Stimulated activated CD4-positive, alpha-beta T cell treated with anti-CD3 and anti-CD28 coated beads, TNF-alpha, amount 100 ng/mL, for 1 hour (primary cell): ENCODE measurements at places on chromosomes 11 and 22.

DNA sequence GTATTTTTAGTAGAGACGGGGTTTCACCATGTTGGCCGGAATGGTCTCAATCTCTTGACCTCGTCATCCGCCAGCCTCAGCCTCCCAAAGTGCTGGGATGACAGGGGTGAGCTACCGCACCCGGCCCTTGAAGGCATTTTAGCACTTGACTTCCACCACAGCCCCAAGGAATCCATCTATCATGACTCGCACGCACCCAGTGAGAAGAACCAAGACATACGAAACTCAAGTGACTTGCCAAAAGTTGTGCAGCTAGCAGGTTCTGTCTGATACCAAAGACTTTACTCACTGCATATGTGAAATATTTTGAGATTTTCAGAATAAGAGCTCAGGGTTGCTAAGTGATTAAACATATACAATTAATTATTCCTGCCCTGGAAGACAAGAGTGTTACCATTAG lies 21.0 kb downstream of the FLI1 start:
- DNase-seq = no peak

DNA sequence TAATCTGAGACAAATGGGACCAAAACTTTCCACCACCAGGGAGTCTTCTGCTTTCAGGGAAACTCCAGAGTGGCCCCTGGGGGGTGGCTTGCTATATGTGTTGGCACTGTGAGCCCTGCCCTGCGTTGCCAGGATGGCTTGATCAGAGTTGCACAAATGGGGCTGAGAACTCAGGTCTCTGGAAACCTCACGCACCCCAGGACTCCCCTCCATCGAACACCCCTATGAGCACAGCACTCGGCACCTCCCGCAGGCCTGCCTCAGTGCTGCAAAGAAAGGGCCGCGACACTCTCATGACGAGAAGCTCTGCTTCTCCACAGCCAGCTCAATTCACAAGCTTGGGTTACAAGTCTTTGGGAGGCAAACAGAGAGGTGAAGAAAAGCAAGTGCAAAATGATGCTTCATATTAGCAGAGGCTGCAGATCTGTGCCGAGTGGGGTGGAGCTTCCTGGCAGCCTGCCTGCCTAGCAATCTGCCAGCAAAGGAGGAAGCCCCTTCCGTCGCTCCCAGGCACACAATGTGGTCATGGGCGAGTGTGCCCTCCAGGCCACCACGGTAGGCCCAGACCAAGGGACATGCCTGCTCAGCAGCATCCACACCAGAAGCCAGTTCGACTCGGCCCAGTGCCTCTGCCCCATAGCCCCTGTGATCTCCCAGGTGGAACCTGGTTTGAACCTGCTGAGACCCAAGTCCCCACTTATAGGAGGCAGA lies 55.7 kb downstream of the MYH9 start:
- DNase-seq = no peak

- no peak for DNase-seq
Observed at GRCh38 chr11:83951521-83951920, 665.4 kb upstream of the CCDC90B start.

DNA sequence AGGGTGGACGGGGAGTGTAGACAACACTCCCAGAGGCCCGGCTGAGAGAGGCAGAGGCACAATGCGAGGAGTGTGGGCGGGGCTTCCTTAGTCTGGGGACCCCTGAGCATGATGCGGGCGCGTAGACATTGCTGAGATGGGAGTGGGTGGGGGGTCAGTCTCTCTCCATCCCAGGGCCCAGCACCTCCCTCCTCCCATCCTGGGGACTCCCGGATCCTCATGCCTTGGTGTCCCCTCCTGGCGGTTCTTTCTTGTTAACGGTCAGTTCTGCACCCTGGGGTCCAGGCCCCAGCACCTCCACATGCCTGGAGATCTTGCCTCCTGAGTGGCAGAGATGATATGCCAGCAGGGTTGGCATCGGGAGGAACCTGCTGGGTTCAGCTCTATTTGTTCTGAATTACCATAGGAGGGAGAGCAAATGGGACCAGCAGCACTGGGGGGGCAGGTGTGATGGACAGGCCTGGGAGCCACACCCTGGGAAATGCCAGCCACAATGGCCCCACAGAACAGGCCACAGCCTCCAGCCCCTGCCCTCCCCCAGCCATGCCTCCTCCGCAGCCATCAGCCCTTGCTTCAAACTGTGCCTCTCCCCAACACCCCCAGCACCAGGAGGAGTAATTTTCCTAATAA lies 55.7 kb downstream of the RTL6 start:
- no peak for DNase-seq

DNA sequence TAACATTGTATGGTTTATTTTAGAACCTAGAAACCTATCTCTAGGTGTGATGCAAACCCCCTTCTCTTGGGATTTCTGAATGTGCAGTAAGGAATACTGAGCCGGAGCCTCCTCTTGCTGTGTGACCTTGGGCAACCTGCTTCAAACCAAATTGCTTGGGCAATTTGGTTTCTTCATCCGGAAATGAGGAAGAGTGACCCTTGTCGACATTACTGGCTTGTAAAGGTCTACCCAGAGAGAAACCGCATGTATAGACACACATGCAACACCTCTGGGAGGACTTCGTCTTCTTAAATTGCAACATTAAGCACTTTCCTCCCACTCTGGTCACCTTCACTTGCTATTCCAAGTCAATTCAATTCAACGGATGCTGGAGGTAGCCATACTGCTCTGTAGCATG lies 19.6 kb upstream of the TP53I11 start:
- no peak for DNase-seq

DNA sequence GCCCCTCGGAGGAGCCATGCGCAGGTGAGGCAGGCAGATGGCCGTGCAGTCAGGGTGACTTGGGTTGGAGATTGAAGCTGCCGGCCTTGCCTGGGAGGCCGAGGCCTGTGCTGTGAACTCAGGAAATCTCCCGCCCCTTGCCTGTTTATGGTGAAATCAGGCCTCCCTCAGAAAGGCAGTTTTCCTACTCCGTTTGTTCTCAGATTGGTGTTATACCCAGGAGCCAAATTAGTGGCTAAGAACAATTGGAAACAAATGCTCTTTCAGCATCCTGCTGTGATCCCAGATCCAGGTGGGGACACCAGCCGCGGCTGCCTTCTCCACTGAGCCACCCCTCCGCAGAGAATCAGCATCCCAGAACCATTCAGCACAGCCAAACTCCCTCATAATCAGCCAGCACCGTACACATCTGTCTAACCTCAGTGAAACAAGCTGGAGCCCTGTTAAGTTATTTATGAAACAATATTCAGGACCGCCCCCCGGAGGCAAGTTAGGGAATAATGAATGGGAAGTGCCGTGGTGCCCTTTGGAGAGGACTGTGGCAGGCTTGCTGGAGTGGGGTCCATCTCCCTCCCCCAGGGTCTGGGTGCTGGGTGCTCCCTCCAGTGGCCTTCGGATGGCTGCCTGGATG lies 60.0 kb downstream of the PKNOX2 start:
- DNase-seq = no peak

- DNase-seq = no peak
Observed at GRCh38 chr11:12430954-12431595, 53.7 kb downstream of the PARVA start.

DNA sequence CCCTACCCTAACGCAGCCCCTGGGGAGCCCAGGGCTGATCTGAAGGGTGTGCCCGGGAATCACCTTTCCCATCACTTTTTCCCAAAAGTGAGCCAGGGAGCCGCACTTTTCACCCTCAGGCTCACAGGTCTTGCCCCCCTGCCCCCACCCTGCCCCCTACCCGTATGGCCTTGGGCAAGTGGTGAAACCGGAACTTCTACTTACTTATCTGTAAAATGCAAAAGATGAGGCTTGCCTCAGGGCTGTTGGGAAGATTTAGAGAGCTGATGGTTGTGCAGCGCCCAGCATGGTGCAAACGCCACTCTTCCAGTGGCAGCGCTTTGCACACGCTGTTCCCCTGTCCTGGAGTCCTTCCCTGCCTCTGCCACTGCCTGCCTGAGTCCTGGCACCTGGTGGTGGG lies 8.0 kb downstream of the SYT12 start:
- no peak for DNase-seq

DNA sequence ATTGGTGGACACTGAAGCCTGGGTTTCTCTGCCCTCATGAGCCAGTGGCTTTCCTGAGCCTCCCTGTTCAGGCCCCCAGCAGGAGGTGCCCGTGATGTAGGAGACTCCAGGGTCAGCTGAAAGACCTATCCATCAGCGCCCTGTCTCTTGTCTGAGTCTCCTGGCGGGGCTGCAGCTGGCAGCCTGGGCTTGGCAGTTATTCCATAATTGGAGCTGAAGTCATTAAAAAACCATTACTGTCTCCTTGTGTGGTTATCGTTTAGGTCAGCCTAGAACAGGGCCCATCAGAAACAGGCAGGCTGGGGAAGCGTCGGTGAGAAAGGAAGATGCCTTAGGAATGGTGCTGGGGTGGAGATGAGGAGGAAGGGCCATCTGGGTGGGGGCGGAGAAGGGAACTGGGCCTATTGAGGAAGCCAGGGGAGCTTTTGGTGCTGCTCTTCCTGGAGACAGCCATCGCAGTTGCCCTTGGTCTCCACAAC lies 5.0 kb downstream of the TUB start:
- no peak for DNase-seq

GRCh38 chr11:96413408-96413807 lies 23.6 kb downstream of the JRKL start:
- no peak for DNase-seq

GRCh38 chr11:126793596-126793995 lies 207.0 kb downstream of the KIRREL3 start:
- no peak for DNase-seq

DNA sequence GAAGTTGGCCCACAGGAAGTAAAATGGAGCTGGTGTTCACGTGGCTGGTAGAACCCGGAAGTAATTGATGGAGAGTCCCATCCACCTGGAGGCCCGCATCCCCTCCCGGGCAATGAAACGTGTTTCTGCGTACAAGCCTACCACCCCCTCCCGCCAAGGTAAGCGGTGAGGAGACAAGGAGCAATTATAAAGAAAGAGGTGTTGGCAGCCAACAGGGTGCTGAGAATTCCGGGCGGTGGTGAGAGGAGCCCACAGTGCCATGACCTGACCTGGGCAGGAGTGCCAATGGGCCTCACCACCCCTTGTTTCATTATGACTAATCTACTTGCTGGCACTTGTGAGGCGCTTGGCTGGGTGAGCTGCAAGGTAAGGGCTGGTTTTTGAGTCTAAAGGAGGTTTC lies 83.8 kb upstream of the BID start:
- DNase-seq = no peak

- no peak for DNase-seq
Observed at GRCh38 chr11:8060801-8061554, 20.0 kb upstream of the TUB start.
